ENCODE measurements at places on chromosomes 7 and 10.

GRCh38 chr10:67077376-67077775 is 151.5 kb downstream of the LRRTM3 start:
- DNase-seq, result peak; percentile 26

DNA sequence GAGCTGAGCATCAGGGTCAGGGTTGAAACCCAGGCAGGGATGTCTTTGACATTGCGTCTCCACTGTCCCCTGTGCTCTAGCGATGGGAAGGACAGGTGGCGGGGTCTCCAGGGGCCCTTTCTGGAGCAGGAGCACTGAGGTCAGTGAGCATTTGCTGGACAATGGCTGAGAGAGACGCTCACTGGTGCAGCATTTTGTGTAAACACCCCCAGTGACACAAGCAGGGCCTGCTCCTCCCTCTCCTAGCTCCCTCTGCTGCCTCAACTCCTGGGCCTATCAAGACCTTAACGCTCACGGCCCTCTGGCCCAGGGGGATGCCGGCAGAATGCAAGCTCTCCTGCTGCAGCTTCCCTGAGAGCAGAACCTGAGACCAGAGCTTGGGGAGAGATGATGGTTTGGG is 17.4 kb upstream of the INMT start:
- DNase-seq, result no peak

GRCh38 chr10:126969310-126969709 is 64.1 kb downstream of the DOCK1 start:
- DNase-seq, result peak; percentile 8

- no peak for DNase-seq
Observed at GRCh38 chr7:104098890-104099289, 108.9 kb downstream of the ORC5 start.

DNA sequence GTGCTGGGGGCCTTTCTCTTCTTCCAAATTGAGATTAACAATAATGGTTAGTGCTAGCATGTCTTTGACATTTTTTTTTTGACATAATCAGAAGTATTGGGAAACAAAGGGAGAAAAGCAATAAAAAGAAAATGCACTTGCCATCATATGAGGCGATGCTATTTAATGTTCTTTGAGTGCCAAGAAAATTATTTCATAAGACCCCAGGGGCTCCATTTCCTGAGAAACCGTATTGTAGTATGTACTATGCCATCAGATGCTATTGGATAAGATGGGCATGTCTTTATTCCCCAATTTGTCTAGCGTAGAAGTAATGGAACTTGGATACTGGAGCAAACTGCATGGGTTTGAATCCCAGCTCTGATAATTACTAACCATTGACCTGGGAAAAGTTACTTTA is 408.9 kb downstream of the ADRA2A start:
- DNase-seq, result no peak

GRCh38 chr7:30910411-30911073 is 1.1 kb upstream of the AQP1 start:
- DNase-seq, result no peak

- DNase-seq, result peak; percentile 78
Observed at GRCh38 chr7:117012696-117013095, 59.4 kb downstream of the ST7 start.

GRCh38 chr7:86966916-86967315 is 92.5 kb downstream of the ELAPOR2 start:
- DNase-seq, result no peak

DNA sequence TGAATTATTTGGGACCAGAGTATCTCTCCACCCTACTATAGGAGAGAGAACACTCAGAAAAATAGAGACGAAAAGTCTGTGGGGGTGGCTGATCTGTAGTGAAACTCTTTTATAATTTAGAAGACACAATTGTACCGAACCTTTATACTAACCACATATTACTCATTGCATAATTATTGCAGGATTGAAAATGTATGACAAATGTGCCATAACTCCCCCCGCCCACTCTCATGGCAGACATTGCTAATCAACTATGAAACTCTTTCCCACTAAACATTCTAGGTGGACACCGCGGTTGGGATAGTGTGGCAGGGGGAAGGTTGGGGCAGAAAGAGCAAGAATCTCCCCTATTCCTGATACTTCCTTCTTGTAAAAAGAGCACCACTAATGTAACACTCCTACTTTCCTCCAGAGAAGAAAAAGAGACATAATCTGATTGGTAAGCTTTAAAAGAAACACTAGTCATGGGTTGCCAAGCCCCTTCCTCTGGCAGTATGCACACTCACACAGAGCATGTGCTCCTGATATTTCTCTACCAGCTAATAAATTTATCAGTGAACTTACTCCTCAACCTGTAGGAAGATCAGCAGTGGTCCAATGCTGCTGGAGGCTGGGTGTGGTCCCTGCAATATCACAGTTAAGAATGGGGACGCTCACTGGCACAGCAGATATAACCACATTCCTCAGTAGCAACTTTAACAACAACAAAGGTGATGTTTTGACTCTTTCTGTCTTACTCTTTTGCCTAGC is 18.7 kb upstream of the ARID5B start:
- DNase-seq, result no peak

DNA sequence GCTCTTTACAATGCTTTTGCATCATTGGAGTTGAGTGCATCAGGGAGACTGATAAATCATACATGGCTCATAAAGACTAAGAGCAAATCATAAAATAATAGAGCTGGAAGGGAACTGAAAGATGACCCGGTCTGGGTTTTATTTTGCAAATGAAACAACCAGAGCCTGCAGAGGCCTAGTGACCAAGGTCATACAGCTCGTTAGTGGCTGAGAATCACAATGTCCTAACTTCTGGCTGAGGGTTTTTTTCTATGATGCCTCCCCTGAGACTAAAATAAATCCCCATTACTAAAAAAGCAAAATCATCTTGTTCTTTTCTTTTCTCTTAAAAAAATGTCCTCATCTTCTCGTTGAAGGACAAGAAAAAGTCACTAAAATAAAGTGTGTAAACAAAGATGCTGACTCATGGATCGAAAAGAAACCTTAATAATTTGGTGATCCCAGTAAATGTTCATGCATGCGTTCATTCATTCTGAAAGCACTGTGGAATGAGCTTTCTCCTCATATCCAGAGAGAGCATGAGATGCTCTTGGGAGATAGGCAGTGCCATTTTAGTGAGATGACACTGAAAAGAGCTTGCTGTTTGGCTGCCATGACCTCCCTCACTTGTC is 107.8 kb upstream of the PHYHIPL start:
- no peak for DNase-seq

GRCh38 chr7:907158-907980 is 31.0 kb downstream of the GET4 start:
- DNase-seq, result no peak

DNA sequence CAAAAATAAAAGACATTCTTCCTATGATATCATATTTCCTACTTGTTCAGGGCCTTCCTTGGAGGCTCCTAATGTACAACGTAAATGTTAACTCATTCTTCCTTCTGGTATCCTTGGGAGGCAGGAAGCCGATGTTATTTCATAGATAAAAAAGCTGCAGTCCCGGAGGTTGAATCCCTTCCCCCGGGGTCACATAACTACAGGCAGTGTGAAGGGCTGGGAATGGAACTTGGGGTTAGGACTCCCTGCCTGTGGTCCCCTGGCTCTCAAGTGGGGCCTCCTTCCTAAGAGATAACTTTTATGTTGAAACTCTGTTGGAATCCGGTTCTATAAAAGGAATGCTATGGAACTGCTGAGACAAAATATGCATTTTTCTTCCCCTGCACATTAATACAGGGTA is 14.9 kb upstream of the CCDC3 start:
- peak; percentile 13 for DNase-seq

- no peak for DNase-seq
Observed at GRCh38 chr7:25752967-25753791, 398.8 kb upstream of the NFE2L3 start.

- DNase-seq, result no peak
Observed at GRCh38 chr10:123272171-123272570, 118.0 kb downstream of the BUB3 start.

DNA sequence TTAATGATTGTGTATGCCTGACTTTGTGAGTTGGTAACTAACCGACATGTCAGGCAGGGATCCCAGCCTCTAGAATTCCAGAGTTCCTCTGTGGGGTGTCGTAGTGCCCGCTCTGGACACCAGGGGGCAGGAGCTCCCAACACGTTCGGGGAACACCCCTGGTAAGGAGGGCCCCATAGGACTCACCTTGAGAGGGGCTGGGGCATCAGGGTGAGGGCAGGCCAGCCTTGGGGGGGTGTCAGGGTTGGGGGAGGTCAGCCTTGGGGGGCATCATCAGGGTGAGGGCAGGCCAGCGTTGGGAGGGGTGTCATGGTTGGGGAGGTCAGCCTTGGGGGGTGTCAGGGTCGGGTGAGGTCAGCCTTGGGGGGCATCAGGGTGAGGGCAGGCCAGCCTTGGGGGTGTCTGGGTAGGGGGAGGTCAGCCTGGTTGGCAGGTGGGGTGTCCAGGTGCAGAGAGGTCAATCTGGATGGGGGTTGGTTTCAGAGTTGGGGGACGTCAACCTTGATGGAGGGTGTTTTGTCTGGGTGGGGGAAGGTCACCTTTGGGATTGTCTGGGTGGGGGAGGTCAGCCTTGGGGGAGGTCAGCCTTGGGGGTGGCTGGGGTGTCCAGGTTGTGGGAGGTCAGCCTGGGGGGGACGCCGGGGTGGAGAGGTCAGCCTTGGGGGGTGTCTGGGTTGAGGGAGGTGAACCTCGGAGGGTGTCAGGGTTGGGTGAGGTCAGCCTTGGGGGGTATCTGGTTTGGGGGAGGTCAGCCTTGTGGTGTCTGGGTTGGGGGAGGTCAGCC is 45.6 kb upstream of the SUN1 start:
- DNase-seq, result peak; percentile 73

DNA sequence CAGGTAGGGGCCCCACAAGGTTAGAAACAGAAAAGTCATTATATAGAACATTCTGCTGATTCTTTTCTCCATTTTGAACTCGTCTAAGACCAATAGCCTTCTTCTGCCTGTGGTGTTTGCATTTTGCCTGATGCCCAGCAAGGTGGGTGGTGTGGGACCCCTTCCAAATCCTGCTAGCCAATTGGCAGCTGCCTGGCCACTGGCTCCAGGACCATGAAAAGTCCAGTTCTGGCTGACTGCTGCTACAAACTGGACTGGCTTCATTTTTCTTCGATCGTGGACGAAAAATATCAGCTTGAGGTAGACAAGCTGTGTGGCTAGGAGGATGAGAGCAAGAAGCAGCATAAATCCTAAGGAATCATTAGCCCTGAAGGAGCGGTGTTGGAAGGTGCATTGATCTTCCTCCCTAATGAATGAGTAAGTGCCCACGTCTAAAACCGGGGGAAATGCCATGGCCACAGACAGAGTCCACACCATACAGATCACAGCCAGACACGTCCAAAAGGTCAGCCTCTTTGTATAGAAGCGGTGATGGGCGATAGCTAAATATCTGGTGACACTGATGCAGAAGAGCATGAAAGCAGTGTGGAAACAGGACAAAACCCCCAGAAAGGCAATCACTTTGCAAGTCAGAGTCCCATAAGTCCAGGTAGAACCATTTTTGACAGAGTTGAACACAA is 2.7 kb downstream of the GPR85 start:
- DNase-seq, result no peak

DNA sequence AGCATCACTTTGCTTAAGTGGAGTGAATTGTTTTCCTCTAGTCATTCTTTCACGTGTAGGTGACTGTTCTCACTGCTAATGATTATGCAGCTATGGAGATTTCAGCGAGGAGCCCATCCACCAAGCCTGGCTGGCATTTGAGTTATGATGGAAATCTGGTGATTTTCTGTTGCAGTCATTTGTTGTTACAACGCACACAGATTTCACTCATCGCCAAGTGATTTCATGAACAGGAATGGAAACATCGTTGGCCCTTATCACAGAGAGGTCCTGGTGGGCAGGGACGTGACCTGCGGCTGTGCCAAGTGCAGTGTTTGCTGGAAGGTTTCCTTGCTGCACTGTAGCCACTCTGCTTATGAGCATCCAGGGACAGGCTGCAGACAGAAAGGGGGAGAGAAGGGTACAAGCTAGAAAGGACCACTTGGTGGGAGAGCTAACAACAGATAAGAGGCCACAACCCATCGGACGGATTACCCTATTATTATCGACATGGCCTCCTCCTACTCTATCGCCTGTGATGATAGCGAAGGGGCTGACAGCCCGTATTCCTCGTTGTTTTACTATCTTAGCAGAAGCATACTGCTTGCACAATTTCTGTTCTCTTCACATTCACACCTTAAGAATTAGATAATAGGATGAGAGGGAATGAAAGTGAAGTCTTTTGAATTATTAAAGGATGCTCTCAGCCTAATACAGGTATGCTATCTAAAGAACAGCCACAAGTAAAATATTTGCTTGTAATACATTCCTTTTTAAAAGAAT is 99.0 kb upstream of the PITRM1 start:
- DNase-seq, result no peak

DNA sequence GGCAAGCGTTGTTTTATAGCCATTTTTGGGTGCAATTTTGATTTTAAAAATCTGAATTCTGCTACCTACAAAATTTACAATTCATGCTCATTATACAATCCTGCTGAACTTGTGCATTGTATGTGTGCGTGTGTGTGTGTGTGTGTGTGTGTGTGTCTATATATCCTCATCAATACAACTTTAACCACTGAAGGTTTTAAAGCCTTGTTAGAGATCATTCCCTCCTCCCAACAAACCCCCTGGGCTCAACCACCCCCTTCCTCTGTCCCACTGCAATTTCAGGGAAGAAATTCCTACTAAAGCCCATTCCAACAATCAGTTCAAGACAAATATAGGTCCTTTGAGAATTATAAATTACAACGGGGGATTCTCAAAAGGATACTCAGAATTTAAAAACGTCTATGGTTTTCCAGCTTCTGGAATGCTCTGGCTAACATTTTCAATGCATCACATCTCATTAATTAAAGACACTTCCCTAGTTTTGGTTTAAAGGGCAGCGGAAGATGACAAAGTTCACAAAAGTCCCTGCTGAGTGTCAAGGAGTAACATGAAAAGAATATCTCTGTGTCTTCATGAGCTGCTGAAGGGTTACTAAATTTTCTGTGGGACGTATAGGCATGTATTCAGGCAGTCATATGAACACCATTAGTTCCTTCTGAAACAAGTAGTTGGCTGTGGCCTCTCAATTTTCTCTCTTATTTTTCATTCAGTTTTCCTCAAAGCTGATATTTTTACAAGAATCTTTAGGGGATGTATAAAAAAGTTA is 889 bp upstream of the SEMA3A start:
- no peak for DNase-seq

GRCh38 chr10:126114884-126115555 is 218.7 kb downstream of the FANK1 start:
- no peak for DNase-seq

- peak; percentile 83 for DNase-seq
Observed at GRCh38 chr10:123995461-123996131, 97.8 kb downstream of the CHST15 start.

- peak; percentile 21 for DNase-seq
Observed at GRCh38 chr10:48377751-48378530, 71.5 kb downstream of the MAPK8 start.
